ENCODE measurements at places on chromosomes 12 and 14.

DNA sequence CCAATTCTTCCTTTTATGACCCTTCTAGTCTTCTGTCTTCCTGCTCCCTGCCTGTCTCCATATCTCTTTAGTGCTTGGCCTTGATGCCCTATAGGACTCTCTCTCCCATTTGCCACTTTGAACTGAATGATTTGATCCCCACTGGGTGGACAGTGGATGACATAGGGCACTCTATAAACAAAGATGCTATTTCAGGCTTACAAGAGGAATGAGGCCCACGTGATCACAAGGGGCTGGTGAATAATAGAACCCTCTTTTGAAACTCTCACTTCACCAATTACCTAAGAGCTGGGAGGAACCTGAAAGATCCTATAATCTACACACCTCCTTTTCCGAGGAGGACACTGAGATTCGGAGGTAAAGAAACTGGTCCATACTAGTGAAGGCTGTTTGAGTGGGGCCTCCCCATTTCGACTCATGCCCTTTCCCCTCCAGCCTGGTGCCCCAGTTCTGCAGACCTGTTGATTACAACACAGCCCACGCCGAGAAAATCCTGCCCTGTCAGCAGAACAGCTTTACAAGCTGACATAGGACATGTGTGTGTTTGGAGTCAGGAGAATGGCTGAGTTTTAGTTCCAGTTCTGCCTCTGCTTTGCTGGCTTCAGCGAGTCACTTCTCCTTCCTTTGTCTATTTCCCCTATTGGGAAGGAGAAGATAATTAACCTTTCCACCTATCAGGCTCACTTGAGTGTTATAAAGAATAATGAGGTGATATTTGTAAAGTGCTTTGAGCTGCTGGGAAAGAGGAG is 400.3 kb downstream of the ZFP36L1 start:
- no peak for DNase-seq

- no peak for DNase-seq
Measured at GRCh38 chr12:51374361-51374760, 16.8 kb downstream of the GALNT6 start.

DNA sequence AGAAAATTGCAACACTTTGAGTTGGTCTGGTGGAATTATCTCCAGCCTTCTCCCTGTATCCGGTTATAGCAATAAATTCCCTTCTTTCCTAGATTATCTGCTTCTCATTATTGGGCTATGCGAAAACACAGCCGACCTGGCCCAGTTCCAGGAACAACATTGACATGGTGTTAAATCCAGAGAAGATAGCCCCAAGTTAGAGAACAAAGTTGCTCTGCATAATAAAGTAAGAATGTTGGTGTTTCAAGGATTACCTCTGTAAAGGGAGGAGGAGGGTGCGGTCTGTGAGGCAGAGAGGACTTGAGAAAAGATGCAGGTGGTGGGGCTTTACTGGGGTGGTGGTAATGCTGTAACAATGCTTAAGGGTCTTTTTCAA is 12.1 kb downstream of the TCL1A start:
- DNase-seq: no peak

- DNase-seq: no peak
Measured at GRCh38 chr12:2454601-2455177, 340.1 kb upstream of the FKBP4 start.

DNA sequence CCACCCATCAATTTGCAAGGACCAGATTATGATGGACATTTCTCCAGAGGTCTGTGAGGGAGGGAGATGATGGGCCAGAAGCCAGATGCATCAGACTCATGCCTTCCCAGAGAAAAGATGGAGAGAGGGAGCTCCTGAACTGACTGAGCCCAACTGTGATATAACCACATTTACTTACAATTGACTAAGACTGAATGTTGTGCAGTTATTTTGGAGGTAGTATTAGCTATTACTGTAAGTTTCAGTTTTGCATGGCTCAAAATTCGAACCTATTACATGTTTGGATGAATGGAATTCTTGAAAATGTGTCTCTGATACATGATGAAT is 211.1 kb upstream of the SFSWAP start:
- no peak for DNase-seq

GRCh38 chr14:93073358-93073707 is 42.4 kb downstream of the ITPK1 start:
- DNase-seq: no peak

- no peak for DNase-seq
Measured at GRCh38 chr12:98999559-98999958, 354.5 kb downstream of the APAF1 start.

GRCh38 chr12:56375598-56376434 is 13.2 kb upstream of the APOF start:
- no peak for DNase-seq

- DNase-seq: no peak
Measured at GRCh38 chr12:113955109-113955970, 10.8 kb downstream of the RBM19 start.

DNA sequence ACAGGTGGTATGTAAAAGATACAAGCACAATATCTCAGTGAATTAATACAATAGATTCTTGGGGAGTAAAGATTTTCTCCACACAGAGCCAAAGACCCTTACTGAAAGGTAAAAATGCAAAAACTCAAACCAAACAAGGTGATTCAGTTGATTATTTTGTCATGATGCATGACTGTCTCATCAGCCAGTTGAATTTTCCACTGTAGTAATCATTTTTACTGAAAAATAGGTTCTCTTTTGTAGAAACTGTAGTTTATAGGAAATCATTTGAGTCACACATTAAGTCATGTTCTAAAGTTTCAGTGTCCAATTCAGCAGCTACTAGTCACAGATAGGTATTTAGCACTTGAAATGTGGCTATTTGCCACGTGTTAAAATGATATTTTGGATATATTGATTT is 53.6 kb downstream of the PPFIA2 start:
- DNase-seq: no peak

GRCh38 chr12:82883394-82884355 is 197.0 kb downstream of the TMTC2 start:
- DNase-seq: no peak

DNA sequence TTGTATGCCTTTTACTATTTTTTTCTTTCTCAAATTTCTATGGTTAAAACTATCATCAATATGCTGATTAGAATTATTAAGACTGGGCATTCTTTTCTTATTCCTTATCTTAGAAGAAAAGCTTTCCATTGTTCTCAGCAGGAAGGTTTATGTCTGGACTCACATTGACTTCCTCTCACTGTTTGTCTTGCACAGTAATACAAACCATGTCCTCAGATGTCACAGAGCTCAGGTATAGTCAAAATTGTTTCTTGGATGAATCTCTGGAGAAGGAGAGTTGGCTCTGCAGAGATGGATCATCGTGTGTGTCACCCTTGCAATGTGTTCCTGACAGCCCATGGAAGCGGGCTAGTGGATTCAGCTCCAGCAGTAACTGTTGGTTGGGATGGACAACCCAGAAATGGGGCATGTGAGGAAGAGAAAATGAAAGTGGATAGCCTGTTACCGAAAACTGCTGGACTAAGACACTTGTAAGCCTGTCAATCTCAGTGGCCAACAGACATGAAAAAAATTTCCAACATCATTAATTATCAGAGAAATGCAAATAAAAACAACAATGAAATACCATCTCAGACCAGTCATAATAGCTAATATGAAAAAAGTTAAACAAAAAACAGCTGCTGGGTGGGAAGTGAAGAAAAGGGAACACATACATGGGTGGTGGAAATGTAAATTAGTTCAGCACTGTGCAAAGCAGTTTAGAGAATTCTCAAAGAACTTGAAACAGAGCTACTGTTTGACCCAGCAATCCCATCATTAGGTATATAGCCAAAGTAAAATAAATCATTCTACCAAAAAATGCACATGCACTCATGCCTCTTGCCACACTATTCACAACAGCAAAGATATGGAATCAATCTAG is 967.8 kb downstream of the TMEM121 start:
- DNase-seq: no peak

- no peak for DNase-seq
Measured at GRCh38 chr12:1201886-1202285, 210.9 kb downstream of the ERC1 start.

DNA sequence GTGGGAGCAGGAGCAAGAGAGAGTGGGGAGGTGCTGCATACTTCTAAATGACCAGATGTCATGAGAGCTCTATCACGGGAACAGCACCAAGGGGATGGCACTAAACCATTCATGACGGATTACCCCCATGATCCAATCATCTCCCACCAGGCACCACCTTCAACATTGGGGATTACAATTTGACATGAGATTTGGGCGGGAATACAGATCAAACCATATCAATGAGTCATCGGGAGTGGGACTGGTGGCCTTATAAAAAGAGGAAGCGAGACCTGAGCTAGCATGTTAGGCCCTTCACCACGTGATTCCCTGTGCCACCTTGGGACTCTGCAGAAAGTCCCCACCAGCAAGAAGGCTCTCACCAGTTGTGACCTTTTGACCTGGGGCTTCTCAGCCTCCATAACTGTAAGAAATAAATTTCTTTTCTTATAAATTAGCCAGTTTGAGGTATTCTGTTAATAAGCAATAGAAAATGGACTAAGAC is 28.7 kb downstream of the COX8C start:
- no peak for DNase-seq

DNA sequence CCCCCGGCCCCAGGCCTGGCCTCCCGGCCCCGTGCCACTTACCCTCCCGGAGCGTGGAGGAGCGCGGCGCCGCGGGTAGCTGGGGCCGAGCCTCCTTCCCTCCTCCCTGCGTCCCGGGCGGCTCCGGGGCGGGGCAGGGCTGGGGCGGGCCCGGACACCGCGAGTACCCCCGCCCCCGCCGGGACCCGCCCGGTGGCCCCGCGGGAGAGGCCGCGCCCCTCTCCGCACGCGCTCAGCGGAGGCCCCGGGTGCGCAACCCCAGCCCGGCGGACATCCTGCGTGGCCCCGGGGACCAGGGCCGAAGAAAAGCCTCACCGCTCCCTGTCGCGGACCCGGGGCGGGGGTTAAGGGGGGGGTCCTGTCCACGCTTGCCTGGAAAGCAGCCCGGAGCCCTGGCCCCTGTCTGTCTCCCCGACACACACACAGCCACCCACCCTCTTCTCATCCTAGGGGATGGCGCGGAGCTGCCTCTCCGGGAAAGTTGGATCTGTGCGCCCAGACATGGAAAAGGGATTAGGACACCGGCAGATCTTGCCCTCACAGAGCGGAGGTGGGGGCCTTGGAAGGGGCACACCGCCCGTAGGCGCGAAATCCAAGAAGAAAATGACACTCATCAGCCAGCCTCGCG is at the start of gene SYNE3:
Gene SYNE3 (minus strand): TSS at position 97 of the 628 bp plus-strand sequence. CDS start 40,829 bp downstream, outside the sequence.
- peak; percentile 53 for DNase-seq

DNA sequence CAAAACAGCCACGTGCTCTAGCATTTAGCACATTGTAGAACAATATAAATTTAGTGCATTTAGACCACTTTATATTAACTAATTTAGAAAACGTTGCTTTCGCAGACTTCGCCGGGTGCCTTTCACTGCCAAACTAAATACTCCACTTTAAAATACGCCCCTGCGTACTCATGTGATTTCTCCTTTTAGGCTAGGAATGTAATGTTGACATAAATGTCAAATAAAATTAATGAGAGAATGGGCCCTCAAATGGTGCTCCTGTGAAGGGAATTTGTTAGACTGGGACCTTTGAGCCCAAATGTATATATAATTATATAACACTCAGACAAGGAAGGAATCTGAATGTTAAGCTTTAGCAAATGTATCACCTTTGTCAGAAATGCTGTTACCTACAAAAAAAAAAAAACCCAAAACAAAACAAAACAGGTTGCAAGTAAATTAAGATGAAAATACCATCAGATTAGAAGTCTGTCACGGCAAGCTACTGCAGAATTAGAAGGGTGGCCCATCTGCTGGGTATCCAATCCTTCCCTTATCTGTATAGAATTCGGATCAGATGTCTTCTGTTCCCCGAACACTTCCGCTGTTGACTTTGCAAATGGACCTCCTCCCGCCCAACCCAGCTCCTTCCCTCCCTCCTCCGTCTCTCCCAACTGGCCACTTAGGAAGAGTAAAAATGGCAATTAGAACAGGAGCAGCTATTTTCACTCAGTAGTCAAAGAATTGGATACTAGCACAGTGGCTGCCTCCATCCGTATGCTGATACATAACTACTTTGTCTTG is 159.3 kb upstream of the FOXN3 start:
- DNase-seq: no peak

GRCh38 chr12:50637870-50638481 is 125.9 kb upstream of the ATF1 start:
- peak; percentile 65 for DNase-seq

DNA sequence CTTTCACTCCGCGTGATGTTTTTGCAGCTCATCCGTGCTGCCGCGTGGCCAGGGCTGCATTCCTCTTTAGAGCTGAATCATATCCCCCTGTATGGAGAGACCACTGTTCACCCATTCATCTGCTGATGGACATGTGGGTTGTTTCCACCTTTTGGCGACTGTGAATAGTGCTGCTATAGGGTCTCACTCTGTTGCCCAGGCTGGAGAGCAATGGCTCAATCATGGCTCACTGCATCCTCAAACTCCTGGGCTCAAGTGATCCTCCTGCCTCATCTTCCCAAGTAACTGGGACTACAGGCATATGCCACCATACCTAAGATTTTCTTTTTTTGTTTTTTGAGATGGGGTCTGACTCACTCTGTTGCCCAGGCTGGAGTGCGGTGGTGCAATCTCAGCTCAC is 36.5 kb downstream of the RILPL1 start:
- DNase-seq: no peak

- no peak for DNase-seq
Measured at GRCh38 chr12:128474916-128475315, 207.9 kb downstream of the TMEM132C start.

DNA sequence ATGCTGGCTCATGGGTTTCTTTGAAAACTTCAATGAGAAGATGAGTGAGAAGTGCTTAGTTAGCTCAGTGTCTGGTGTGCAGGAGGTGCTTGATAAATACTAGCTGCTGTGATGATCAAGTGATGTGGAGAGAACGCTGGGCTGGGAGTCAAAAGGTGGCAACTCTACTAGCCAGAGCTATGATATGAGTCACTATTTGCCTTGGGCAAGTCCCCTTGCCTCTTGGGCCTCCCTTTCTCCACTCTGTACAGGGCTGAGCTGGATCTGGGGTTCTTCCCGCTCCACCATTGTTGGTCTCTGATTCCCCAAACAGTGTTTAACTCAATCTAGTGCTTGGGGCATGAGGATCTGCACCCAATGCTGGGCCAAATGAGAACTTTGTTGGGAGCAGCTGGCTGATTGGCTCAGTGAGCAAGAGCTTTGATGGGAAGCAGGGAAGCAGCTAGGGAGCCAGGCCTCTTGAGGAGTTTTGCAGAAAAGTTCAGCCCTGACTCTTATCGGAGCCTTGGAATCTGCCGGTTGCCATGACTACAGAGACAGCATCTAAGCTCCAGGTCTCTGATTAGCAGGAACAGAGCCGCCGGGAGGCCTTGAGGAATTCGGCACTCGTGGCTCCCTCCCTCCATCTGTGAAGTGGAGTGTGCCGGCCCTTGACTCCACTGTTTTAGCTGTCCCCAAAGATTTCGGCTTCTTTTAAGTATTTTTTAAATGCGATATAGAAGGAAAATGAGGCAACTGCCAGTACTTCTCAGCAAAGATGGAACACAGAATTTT is 82.1 kb upstream of the HSPB8 start:
- DNase-seq: no peak

DNA sequence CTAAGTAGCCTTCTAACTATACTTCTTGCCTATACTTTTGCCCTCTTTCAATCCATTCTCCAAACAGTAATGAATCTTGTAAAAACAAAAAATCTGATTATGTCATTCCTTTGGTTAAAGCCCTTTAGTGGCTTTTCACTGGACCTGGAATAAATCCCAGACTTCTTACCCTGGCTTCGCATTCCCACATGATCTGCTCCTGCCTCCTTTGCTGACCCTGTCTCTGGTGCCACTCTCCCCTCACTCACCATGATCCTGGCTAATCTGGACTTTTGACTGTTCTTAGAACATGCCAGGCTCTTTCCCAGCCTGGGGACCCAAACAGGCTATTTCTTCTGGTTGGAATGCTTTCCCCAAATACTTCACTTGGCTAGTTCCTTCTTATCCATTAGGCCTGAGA is 7.9 kb downstream of the MIA2 start:
- DNase-seq: no peak

GRCh38 chr12:130344529-130344928 is 6.8 kb downstream of the PIWIL1 start:
- no peak for DNase-seq

Measured in CD4-positive, alpha-beta T cell treated with Interleukin-2 at 100 ng/mL for 4 hours (primary cell).